Activated naive CD4-positive, alpha-beta T cell treated with anti-CD3 and anti-CD28 coated beads for 36 hours (primary cell): ENCODE measurements at places on chromosomes 11 and 22. TPM values are rescaled to one million over a fixed set of nuclear protein-coding genes. Genes with fewer than 3 reads are reported as not detected.

Gene GRM5
- total RNA-seq = not detected

DNA sequence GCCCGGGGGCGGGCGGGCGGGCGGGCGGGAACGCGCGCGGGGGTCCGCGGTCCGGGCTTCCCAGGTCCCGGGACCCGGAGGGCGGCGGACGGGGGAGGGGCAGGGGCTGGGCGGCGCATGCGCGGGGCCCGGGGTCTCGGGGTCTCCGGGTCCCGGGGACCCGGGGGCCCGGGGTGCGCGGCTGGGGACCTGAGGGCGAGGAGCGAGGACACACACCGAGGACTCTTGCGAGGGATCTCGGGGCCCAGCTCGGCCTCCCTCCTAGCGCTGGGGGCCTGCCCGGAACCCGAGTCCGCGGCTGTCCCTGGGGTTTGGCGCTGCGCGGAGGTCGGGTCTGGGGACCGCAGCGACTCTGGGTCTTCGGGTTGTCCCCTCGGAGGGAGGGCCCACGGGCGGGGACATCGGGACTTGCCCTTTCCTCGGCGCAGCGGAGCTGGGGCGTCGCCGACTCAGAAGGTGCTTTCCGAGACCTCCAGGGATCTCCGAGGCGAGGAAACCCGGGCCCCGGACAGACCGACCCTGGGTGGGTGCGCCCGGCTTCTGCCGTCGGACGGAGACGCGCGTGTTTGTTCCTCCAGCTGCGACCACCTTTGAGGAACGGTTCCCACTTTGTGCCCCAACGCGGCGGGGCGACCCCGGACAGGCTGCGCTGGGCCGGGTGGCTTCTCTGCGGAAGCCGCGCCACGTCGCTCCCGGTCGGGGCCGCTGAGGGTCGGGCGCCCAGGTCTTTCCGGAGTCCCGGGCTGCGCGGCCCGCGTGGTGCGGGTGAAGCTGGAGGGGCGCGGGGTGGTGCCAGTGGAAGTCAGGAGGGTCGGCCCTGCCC, 540 bp downstream of the PPARA start:
- H3K36me3 ChIP-seq = peaks cover 3% of the 10 kb centered on the region
- no peak overlapping the region for H3K27ac ChIP-seq
- peaks cover 8% of the 10 kb centered on the region for H3K27me3 ChIP-seq
- H3K4me1 ChIP-seq = peaks cover 10% of the 10 kb centered on the region
- peak; percentile 65 for DNase-seq
- peak overlapping the region; percentile 76 for H3K4me3 ChIP-seq

DNA sequence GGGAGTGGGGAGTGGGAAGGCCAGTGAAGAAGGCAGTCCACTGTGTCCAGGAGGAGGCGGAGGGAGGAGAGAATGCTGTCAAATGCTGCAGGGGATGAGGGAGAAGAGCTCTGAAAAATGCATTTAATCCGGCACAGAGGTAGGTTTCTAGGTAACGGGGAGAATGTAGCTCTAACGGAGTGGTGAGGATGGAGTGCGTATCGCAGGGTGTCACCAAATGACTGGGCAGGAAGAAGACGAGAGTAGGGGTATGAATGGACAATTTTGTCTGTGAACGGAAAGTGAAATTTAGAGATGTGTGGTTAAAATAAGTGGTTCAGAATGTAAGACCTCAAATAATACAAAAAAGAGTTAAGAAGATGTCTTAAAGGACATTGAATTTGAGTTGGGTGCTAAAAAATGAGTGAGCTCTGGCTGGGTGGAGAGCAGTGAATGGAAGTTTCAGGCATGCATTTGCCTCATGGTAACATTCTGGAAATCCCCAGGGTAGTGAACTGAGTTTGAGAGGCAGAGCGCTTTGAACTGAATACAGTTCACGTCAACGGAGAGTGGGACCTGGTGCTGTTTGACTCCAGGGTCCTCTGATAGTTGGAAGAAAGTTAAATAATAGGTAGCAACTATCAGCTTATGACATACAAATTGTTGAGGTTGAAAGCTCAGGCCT, 81.3 kb upstream of the CADM1 start:
- no peaks in the 10 kb centered on the region for H3K27me3 ChIP-seq
- no peaks in the 10 kb centered on the region for H3K36me3 ChIP-seq
- no peak for DNase-seq

- H3K27me3 ChIP-seq = no peaks in the 10 kb centered on the region
- no peak overlapping the region for H3K27ac ChIP-seq
- no peak for DNase-seq
- H3K4me1 ChIP-seq = no peaks in the 10 kb centered on the region
- no peak overlapping the region for H3K4me3 ChIP-seq
These were observed 347.8 kb downstream of the CNTN5 start for GRCh38 chr11:99368583-99368982.

- DNase-seq = no peak
- H3K36me3 ChIP-seq = no peaks in the 10 kb centered on the region
- H3K4me1 ChIP-seq = no peaks in the 10 kb centered on the region
These were observed 24.1 kb upstream of the CCDC188 start for GRCh38 chr22:20174785-20175596.
